8988T (cell line): ENCODE measurements at places on chromosomes 1 and 21.

DNA sequence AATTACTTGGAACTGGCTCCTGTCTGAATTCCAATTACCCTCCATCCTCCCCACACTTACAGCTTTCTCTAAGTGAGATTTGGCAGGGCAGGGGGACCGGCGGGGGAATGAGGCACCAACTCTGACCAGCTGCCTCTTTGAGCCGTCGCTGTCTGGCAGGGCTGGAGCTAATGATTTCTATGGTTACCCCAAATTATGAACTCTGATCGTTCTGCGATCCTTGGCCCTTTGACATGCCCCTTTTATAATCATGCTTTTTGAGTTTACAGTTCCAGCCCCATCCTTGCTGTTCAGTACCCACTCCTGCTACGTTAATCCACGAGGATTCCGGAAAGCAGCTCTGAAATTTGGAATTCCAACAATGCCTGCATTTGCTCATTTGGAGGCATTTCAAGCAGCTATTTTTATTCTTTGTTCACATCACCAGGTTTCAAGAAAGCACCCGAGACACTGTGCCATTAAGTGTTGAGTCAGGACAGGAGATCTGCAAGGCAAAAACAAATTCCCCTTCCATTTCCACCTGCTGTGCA is 54.6 kb upstream of the LBR start:
- DNase-seq: no peak

DNA sequence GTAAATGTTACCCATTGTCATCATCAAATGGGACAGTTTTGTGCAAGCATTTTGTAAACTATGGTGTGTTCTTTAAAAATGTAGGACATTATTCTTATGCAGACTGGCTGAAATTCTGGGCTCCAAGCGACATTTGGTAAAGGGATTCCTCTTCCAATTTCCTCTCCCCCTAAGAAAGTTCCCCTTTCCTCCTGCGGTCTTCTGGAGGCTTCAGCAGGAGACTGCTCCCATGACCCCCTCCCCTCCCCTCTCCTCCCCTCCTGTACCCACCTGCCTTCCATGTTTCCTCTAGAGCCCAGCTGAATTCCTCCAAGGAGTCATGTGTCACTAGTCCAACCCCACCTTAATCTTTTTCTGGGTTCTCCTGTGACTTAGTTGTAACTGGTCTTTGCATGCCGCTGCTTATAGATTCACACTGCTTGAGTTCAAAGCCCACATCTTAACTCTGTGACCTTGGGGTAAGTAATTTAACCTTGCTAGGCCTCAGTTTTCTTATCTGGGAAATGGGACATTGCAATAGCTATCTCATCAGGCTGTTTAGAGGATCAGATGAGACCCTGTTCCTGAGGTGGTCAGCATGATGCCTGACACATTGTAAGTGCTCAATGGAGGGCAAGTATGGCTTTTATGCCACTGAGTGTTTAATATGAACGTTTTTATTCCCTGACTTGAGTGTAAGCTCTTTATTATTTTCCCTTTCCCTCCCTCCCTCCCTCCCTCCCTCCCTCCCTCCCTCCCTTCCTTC is 69.9 kb upstream of the WDR26 start:
- no peak for DNase-seq

DNA sequence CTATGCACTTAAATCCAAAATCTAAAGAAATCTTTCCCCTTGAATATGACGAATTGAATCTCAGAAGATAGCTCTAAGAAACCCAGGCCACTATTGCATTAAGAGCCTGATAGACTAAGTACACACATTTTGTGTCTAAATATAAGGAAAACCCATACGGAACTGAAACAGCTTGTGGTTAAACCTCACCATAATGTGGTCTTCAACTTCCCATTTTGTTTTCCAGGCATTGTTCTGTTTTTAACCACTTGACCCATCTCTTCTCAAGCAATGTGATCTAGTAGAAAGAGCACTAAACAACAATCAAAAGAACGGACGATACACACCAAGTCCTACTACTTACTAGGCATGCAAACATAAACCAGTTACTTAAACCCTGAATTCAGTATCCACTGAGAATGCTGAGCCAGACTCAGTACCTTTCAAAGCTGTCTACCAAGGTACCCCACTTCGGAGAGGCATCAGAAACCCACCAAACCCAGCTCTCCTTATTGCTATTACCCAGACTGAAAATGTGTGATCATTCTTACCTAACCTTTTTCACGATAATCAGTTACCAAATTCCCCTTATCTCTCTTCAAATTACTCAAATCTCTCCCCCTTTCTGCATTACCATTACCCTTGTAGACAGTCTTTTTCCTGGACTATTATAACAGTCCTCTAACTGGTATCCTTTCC is 12.8 kb downstream of the OTUD7B start:
- DNase-seq: no peak

- DNase-seq: no peak
Measured at GRCh38 chr1:40648928-40649591, 16.4 kb downstream of the RIMS3 start.

GRCh38 chr1:221756830-221757551 is 15.1 kb upstream of the DUSP10 start:
- DNase-seq: no peak

DNA sequence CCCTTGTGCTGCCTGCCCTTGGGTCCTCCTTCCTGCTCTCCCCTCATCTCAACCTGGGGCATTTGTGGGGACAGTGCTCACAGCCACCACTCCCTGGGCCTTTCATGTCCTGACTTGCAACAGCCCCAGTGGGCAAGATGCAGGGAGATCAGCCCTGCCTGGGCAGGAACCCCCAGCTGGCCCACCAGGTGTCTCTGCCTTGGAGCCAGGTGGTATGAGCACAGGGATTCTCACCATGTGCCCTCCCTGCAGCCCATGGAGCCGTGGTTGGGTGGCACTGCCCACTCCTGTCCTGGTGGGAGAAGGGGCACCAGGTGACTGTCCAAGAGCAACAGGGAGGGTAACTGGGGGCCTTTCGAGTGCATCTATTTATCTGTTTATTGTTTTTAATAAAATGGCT is 100.4 kb downstream of the AJAP1 start:
- no peak for DNase-seq

- no peak for DNase-seq
Measured at GRCh38 chr21:14542638-14543037, 3.5 kb downstream of the SAMSN1 start.

GRCh38 chr1:197399755-197400521 is 131.9 kb downstream of the CRB1 start:
- no peak for DNase-seq

DNA sequence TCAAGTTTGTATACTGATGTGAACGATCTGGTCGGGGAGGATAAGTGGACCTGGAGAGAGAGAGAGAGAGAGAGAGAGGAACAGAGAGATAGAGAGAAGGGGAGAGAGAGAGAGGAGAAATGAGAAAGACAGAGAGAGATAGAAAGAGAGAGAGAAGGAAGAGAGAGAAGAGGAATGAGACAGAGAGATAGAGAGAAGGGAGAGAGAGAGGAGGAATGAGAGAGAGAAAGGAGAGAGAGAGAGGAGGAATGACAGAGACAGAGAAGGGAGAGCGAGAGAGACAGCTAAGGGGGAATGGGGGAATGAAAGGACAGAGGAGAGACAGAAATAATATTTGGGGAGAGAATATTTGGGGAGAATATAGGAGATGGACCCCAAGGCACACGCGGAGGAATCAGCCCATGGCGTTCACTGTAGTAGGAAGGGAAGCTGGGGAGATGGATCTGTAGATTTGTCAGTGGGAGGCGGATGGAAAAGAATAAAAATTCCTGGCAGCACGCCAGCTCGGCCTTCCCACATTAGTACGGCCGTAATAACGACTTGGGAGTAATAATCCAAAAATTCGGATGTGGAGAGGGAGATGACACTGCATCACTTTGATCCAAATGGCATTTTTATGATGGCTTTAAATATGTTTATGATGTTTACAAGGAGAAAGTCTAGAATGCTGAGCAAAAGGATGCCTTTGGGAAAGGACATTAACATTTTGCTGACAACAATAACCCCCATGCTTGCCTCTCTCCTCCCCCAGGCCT is 159.8 kb upstream of the KCNJ6 start:
- DNase-seq: no peak

DNA sequence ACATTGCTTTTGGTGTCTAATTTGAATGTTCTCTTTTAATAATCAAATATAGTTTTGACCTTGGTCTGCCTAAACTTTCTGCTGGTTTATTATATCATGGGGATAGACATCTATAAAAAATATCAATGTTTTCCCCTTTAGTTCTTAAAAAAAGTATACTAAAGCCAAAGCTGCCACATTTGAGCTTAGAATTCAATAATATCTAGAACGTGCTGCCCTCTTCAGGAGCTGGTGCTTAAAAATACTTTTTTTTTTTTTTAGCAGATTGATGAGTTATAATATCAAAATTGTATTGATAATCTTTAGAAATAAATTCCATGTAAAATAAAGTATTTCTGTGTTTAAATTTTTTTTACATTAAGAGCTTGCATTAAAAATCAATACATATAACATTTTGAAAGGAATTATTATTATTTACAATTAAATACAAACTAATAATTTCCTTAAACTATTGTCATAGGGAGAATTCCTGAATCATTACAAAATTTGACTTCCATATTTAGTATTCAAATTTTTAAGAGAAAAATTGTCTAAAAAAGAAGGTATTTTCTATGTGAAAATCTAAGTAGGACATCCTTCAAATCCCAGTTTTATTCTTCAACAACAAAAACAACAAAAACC is 40.1 kb upstream of the ADGRL2 start:
- no peak for DNase-seq

DNA sequence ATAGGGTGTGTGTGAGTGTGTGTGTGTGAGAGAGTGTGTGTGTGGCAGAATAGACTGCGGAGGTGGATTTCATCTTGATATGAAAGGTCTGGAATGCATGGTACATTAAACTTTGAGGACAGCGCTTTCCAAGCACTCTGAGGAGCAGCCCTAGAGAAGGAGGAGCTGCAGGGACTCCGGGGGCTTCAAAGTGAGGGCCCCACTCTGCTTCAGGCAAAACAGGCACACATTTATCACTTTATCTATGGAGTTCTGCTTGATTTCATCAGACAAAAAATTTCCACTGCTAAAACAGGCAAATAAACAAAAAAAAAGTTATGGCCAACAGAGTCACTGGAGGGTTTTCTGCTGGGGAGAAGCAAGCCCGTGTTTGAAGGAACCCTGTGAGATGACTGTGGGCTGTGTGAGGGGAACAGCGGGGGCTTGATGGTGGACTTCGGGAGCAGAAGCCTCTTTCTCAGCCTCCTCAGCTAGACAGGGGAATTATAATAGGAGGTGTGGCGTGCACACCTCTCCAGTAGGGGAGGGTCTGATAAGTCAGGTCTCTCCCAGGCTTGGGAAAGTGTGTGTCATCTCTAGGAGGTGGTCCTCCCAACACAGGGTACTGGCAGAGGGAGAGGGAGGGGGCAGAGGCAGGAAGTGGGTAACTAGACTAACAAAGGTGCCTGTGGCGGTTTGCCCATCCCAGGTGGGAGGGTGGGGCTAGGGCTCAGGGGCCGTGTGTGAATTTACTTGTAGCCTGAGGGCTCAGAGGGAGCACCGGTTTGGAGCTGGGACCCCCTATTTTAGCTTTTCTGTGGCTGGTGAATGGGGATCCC is 18.3 kb upstream of the HDAC1 start:
- DNase-seq: no peak

DNA sequence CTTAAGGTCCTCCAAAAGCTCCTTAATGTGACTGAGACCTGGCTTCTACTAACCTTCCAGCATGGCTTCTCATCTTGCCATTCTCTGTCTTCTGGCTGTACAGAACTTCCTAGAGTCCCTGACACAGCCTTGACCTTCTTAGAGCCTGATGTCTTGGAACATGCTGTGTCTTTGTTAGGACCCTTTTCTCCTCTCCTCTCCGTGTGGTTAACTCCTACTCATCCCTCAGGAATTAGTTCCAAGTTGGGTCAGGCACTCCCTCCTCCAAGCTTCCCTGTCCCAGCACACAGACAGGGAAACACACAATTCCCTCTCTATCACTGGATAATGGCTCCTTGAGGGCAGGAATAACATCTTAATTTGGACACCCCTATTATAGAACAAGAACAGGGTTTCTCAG is 275.4 kb upstream of the USP24 start:
- no peak for DNase-seq

DNA sequence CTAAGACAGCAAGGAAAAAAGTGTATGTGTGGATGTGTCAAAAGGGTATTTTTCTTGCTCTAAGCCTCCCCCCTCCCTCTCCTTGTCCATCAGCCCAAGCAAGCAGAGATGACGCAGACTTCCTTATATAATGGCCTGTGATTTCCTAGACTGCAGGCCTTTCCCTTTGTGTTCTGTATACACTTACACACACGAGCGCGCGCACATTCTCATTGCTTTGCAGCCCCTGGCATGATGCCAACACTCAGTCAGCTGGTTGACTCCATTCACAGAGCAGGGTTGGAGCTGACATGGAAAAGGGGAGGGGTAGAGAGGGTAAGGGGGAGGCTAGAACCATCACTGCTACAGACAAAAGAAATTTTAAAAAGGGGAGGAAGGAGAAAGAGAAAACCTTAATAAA is 41.8 kb downstream of the GATAD2B start:
- DNase-seq: no peak
